ENCODE measurements at places on chromosomes 4 and X. TPM values are rescaled to one million over a fixed set of nuclear protein-coding genes. Genes with fewer than 3 reads are reported as not detected.

The CC2D2A gene
- 16.3 TPM for total RNA-seq

The SLC30A9 gene
- 21.6 TPM for total RNA-seq

The PCDH7 gene
- total RNA-seq = 4.2 TPM

The ANAPC4 gene
- 78.2 TPM for total RNA-seq

The ANK2 gene
- total RNA-seq = 13.1 TPM

- H3K27ac ChIP-seq = no peak overlapping the region
- no peak overlapping the region for H3K4me3 ChIP-seq
- no peak for DNase-seq
- no peaks in the 10 kb centered on the region for H3K27me3 ChIP-seq
Measured at GRCh38 chrX:103483720-103484119, 35.6 kb downstream of the RAB40A start.

DNA sequence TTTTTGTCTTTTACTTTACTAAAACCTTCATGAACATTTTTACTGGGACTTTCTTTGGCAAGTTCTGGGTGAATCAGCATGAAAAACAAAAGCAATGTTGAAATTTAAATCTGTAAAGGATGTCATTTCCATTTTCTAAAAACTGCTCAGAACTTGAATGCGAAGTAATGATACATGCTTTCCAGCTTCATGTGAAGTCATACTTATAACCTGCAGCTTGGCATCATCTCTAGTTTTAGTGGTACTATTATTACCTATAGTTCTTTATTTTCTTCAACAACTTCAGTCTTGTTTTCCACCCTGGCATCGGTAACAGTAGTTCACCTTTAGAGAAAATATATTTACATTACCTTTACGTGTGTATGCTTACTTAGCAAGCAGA, 421.4 kb upstream of the DIPK2B start:
- H3K27me3 ChIP-seq = no peaks in the 10 kb centered on the region
- no peaks in the 10 kb centered on the region for H3K36me3 ChIP-seq
- DNase-seq = no peak
- H3K4me1 ChIP-seq = no peaks in the 10 kb centered on the region
- no peak overlapping the region for H3K27ac ChIP-seq

- no peak overlapping the region for H3K4me3 ChIP-seq
- no peaks in the 10 kb centered on the region for H3K27me3 ChIP-seq
- no peak for DNase-seq
- no peaks in the 10 kb centered on the region for H3K36me3 ChIP-seq
Measured at GRCh38 chr4:164177153-164177552, 576.8 kb upstream of the SMIM31 start.

- peaks cover 5% of the 10 kb centered on the region for H3K4me1 ChIP-seq
- DNase-seq = no peak
- no peak overlapping the region for H3K4me3 ChIP-seq
- H3K27me3 ChIP-seq = no peaks in the 10 kb centered on the region
- H3K36me3 ChIP-seq = no peaks in the 10 kb centered on the region
Measured at GRCh38 chr4:25000639-25001038, 30.1 kb downstream of the LGI2 start.

DNA sequence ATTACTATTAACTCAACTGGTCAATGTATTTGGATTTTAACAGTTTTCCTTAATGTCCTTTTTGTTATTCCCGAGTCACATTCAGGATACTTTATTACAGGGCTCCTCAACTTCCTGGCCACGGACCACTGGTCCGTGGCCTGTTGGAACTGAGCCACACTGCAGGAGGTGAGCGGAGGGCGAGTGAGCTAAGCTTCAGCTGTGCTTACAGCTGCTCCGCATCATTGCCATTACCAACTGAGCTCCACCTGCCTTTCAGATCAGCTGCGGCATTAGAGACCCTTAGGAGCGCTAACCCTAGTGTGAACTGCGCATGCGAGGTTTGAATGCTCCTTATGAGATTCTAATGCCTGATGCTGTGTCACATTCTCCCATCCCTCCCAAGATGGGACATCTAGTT, 591.7 kb downstream of the CCSER1 start:
- no peak for DNase-seq
- no peak overlapping the region for H3K27ac ChIP-seq
- H3K4me1 ChIP-seq = no peaks in the 10 kb centered on the region
- H3K27me3 ChIP-seq = no peaks in the 10 kb centered on the region
- no peaks in the 10 kb centered on the region for H3K36me3 ChIP-seq

- H3K27me3 ChIP-seq = no peaks in the 10 kb centered on the region
- no peak for DNase-seq
- H3K27ac ChIP-seq = no peak overlapping the region
- peaks cover 3% of the 10 kb centered on the region for H3K36me3 ChIP-seq
Measured at GRCh38 chr4:106312997-106313522, 2.9 kb downstream of the TBCK start.

- H3K27me3 ChIP-seq = no peaks in the 10 kb centered on the region
- H3K4me1 ChIP-seq = no peaks in the 10 kb centered on the region
- H3K36me3 ChIP-seq = no peaks in the 10 kb centered on the region
- no peak for DNase-seq
Measured at GRCh38 chr4:54902976-54903375, 222.4 kb downstream of the KDR start.

GRCh38 chr4:575281-576141, 584 bp downstream of the TMEM271 start:
- no peak overlapping the region for H3K27ac ChIP-seq
- DNase-seq = no peak
- peaks cover 27% of the 10 kb centered on the region for H3K4me1 ChIP-seq
- no peaks in the 10 kb centered on the region for H3K36me3 ChIP-seq
- H3K4me3 ChIP-seq = no peak overlapping the region

GRCh38 chrX:50953832-50954231, 43.3 kb downstream of the BMP15 start:
- H3K4me3 ChIP-seq = no peak overlapping the region
- no peaks in the 10 kb centered on the region for H3K36me3 ChIP-seq
- H3K27me3 ChIP-seq = no peaks in the 10 kb centered on the region
- no peak for DNase-seq
- no peaks in the 10 kb centered on the region for H3K4me1 ChIP-seq

DNA sequence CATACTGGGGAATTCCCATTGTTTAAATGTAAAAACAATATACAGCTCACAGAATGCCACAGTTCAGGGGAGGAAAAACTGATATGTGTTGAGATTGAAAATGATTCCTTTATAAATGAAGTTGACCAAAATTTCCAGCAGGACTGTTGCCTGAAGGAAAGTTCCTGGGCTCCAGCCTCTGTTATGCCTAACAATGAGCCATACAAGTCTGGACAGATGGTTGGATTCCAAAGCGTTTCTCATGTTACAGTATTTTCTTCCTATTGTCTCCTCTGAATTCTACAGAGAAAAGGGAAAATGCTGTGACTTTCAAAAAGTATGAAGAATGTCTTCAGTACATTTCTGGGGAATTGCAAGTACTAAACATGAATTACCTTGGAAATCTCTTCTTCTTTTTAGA, 73.3 kb downstream of the ALPK1 start:
- H3K4me3 ChIP-seq = no peak overlapping the region
- H3K36me3 ChIP-seq = no peaks in the 10 kb centered on the region
- no peaks in the 10 kb centered on the region for H3K27me3 ChIP-seq
- H3K27ac ChIP-seq = no peak overlapping the region
- DNase-seq = no peak
- no peaks in the 10 kb centered on the region for H3K4me1 ChIP-seq

GRCh38 chrX:45851434-45851991, 650.8 kb upstream of the DIPK2B start:
- H3K4me1 ChIP-seq = no peaks in the 10 kb centered on the region
- peaks cover 15% of the 10 kb centered on the region for H3K27me3 ChIP-seq
- peak overlapping the region; percentile 68 for H3K4me3 ChIP-seq
- peak; percentile 87 for DNase-seq
- H3K36me3 ChIP-seq = no peaks in the 10 kb centered on the region
- H3K27ac ChIP-seq = no peak overlapping the region

- no peak overlapping the region for H3K4me3 ChIP-seq
- no peaks in the 10 kb centered on the region for H3K27me3 ChIP-seq
- no peaks in the 10 kb centered on the region for H3K36me3 ChIP-seq
Measured at GRCh38 chr4:80926446-80926845, 104.1 kb upstream of the BMP3 start.

GRCh38 chr4:120130786-120131185, 64.1 kb upstream of the MAD2L1 start:
- H3K4me3 ChIP-seq = no peak overlapping the region
- DNase-seq = no peak
- no peaks in the 10 kb centered on the region for H3K27me3 ChIP-seq
- H3K36me3 ChIP-seq = no peaks in the 10 kb centered on the region
- H3K4me1 ChIP-seq = no peaks in the 10 kb centered on the region
- no peak overlapping the region for H3K27ac ChIP-seq

- no peak overlapping the region for H3K4me3 ChIP-seq
- H3K36me3 ChIP-seq = no peaks in the 10 kb centered on the region
- no peaks in the 10 kb centered on the region for H3K27me3 ChIP-seq
- DNase-seq = no peak
Measured at GRCh38 chrX:103442536-103442901, 66.2 kb downstream of the BEX3 start.

DNA sequence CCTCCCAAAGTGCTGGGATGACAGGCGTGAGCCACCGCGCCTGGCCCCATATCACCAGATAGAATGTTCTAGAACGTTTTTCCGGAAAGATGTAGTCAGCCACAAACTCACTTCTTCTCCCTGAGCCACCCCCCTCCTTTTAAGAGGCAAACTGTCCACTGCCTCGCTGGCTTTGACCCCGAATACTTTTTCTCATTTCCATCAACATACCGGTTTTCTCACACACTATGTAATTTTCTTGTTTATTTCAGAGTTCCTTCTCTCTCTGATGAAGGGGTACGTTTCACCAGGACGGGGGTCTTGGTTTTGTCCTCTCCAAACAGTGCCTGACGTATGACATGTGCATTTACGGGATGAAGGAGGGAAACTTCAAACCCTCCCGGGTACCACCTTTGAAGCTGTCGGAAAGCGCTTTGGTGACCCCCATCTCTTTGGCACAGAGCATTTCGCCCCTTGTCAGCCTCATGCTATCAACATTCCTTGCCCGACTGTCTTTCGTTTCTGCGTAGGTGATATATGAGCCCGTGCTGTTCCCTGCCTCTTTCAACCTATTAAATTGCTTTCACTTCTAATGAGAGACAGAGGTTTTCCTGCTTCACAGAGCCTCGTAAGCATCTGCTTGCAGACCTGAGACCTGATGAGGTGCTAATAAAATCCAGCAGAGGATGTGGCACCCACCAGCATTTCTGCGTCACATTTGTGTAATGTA, 73.8 kb downstream of the CRLF2 start:
- no peak overlapping the region for H3K4me3 ChIP-seq
- H3K27ac ChIP-seq = no peak overlapping the region
- H3K36me3 ChIP-seq = no peaks in the 10 kb centered on the region
- H3K27me3 ChIP-seq = no peaks in the 10 kb centered on the region
- no peak for DNase-seq

DNA sequence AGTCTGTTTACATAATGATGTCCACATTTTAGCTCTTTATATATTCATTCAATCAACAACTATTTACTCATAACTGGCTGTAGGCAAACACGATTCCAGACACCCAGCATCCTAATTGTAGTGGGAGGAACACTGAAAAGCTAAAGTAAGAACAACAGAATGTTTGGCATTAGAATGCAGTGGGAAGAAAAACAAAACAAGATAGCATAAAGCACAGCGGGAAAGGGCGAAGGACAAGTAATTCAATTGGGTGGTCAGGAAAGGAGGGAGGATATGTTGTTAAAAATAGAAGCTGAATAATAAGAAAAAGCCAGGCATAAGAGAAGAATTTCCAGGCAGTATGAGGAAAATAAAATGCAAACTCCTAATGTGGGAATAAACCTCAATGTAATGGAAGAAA, 189.5 kb upstream of the FAT4 start:
- no peak for DNase-seq
- H3K4me1 ChIP-seq = no peaks in the 10 kb centered on the region
- H3K27ac ChIP-seq = no peak overlapping the region
- H3K27me3 ChIP-seq = no peaks in the 10 kb centered on the region
- H3K36me3 ChIP-seq = no peaks in the 10 kb centered on the region
- H3K4me3 ChIP-seq = no peak overlapping the region

GRCh38 chrX:43706786-43707370, 50.8 kb downstream of the MAOA start:
- no peak overlapping the region for H3K4me3 ChIP-seq
- H3K36me3 ChIP-seq = peaks cover under 1% of the 10 kb centered on the region
- peak overlapping the region; percentile 79 for H3K27ac ChIP-seq
- no peaks in the 10 kb centered on the region for H3K27me3 ChIP-seq

DNA sequence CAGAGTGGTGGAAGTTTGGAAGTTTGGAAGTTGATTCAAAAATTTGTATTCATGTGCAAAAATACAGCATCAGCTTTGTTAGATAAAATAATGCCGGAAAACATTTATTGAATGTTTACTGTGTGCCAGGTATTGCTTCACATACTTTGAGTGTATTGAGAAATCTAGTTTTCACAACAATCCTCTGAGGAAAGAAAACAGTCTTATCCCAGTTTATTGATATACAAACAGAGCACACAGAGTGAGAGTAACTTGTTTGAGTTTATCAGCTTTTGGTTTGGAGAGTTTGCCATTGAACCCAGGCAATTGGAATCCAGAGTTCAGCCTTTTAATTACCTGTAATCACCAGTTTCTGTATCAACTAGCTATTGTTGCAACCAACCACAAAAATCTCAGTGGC, 127.2 kb upstream of the RPS6KA3 start:
- no peaks in the 10 kb centered on the region for H3K4me1 ChIP-seq
- no peak overlapping the region for H3K4me3 ChIP-seq
- H3K27ac ChIP-seq = no peak overlapping the region
- H3K36me3 ChIP-seq = no peaks in the 10 kb centered on the region
- H3K27me3 ChIP-seq = no peaks in the 10 kb centered on the region

DNA sequence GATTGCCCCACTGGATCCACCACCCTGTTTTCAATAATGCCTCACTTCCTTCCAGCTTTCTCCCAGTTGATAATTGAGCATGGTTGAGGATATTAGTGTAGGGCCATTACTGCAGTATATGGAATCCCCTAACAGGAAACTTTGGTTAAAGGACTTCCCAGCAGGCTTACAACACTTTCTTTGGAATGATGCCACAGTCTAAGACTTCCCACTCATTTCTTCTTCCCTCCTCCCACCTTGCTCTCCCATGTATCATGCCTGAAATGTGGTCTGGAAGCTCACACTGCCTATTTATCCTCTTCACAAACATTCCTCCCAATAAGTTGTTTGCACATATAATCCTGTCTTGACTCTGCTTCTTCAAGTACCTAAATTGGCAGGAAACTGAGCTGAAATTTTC, 863.3 kb downstream of the CENPC start:
- no peaks in the 10 kb centered on the region for H3K4me1 ChIP-seq
- no peak overlapping the region for H3K27ac ChIP-seq

DNA sequence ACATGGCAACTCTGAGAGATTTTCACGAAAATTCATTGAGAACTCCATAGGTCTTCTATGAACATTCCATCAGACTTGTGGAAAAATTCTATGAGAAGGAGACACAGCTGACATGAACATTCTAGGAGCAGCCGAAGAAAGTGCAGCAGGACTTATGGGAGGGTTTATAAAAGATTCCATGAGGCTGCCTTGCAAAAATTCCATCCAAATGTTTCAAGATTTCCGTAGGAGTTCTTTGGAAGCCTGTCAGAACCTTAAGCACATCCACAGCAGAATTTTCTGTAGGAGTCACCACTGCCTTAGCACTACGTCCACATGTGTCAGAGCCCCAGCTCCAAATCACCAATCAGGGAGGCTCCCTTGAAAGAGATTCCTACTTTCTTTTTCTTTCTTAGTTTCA, 67.0 kb upstream of the MSX1 start:
- H3K36me3 ChIP-seq = no peaks in the 10 kb centered on the region
- H3K4me3 ChIP-seq = no peak overlapping the region
- no peaks in the 10 kb centered on the region for H3K4me1 ChIP-seq

- H3K36me3 ChIP-seq = no peaks in the 10 kb centered on the region
- H3K27ac ChIP-seq = no peak overlapping the region
- H3K27me3 ChIP-seq = no peaks in the 10 kb centered on the region
- no peak overlapping the region for H3K4me3 ChIP-seq
Measured at GRCh38 chrX:110414273-110414672, 55.6 kb downstream of the RTL9 start.

Measured in upper lobe of left lung (tissue), 6 donors.